ENCODE measurements at places on chromosomes 12 and 14. TPM values are rescaled to one million over a fixed set of nuclear protein-coding genes. Genes with fewer than 3 reads are reported as not detected.

PLEKHA5 gene
- total RNA-seq = 32.6 TPM

- H3K4me3 ChIP-seq = no peak overlapping the region
- H3K27ac ChIP-seq = no peak overlapping the region
- no peaks in the 10 kb centered on the region for H3K36me3 ChIP-seq
- no peak for DNase-seq
- H3K27me3 ChIP-seq = no peaks in the 10 kb centered on the region
These were observed 1.4 kb upstream of the KLRC1 start for GRCh38 chr12:10454531-10454930.

DNA sequence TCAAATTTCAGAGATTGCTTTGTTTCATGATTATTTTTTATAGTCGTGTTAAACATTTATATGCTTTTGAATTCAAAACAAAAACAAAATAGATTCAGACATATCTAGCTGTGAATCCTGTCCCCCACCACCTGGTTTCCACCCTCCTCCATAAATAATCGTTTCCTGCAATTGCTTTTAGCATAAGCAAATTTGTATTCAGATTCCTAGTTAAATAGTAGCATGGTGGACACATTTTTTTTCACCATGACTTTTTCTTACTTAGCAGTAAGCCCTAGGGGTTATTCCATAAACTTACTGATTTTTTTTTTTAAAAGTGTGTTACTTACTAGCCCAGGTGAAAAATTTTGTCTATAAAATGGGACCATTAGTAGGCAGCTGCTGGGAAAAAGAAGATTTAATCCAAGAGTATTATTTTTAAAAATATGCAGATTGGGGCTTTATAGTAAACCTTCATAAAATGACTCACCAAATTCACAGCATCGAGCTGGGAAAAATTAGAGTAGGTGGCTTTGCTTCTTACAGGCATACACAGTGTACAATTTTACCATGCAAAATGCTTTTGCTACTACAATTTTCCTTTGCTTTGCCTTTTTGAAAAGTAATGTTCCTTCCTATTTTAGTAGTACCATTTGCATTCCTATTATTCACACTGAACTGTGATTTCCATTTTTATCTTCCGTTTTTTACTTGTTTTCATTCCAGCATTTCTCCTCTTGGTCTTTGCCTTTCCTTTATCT lies 117.8 kb downstream of the BTG1 start:
- no peaks in the 10 kb centered on the region for H3K27me3 ChIP-seq
- no peak for DNase-seq

ANKS1B gene
- 27.7 TPM for total RNA-seq

GRCh38 chr12:108823804-108824203 lies 33.6 kb downstream of the SSH1 start:
- H3K36me3 ChIP-seq = peaks cover 7% of the 10 kb centered on the region
- no peak for DNase-seq
- no peaks in the 10 kb centered on the region for H3K27me3 ChIP-seq
- H3K27ac ChIP-seq = peak overlapping the region; percentile 79
- no peak overlapping the region for H3K4me3 ChIP-seq

MFAP5 gene
- total RNA-seq = 313 TPM

DNA sequence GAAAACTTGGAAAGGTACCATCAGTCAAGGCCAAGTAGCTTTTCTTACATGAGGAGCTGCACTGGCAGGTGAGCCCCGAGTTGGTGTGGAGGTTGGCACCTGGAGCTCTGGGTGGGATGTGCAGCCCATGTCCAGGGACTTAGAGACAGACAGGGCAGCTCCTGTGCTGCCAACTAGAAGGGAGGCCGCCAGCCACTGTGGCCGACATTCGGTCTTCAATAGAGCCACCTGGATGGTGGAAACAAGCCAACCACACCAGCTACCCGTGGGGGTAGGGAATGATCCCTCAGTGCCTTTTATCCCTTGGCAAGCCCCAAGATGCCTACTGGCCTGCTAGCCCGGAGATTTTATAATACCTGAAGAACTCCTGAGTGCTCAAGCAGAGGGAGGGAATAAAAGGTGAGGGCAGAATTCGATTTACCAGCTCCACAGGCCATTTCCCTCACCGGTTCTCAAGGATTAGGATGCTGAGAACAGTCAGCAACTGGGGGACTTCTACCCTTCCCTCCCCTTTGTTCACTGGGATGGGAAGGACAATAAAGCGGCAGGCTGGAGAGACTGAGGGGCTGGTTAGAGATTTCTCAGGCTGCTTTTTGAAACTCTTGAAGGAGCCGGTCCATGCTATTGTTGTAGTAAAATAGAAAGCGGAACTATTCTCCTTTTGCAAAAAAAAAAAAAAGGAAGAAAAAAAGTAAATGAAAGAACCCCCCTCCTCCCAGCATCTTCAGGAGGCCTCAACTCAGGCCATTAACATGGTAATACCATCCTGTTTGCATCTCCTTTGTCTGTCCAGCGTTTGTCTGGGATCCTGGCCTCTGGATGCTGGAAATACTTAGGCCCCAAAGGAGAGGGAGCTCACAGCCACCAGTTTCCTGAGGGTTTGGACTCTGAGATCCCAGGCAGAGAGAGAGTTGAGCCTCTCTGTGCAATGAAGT lies 321.6 kb downstream of the ZFP36L1 start:
- no peak overlapping the region for H3K4me3 ChIP-seq
- H3K27me3 ChIP-seq = no peaks in the 10 kb centered on the region
- no peak for DNase-seq
- no peak overlapping the region for H3K27ac ChIP-seq
- no peaks in the 10 kb centered on the region for H3K36me3 ChIP-seq

GLS2 gene
- total RNA-seq = 3.5 TPM

DNA sequence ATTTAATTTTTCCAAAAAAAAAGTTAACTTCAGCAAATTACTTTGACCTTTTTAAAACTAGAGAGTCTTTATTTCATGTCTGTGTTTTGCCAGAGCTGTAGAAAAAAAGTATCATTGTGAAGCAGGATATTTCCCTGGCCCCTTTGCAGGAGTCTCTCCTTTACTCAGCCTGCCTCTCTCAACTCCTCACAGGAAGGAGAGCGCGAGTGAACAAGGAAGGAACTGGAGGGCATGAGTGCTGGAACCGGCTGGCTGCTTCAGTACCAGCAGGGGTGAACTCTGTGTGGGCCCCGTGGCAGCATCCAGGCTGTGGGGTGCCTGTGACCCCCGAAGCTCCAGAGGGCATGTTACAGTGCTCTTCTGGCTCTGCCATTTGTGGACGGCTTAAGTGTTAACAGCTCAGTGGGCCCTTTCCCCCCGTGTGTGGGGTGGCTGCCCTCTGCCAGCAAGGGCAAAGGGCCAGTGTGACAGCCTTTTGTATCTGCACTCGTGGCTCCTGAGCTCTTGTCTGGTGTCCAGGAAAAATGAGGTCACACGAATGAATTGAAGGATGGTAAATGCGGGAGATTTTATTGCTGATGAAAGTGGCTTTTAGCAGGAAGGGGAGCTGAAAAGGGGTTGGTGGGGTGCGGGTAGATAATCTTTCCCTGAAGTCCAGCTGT lies 76.6 kb upstream of the KCNH3 start:
- H3K27me3 ChIP-seq = no peaks in the 10 kb centered on the region
- DNase-seq = no peak
- no peak overlapping the region for H3K4me3 ChIP-seq

GRCh38 chr12:124686370-124687173 lies 119.2 kb upstream of the NCOR2 start:
- no peaks in the 10 kb centered on the region for H3K36me3 ChIP-seq
- H3K27me3 ChIP-seq = no peaks in the 10 kb centered on the region
- H3K27ac ChIP-seq = peak overlapping the region; percentile 90
- no peak overlapping the region for H3K4me3 ChIP-seq
- no peaks in the 10 kb centered on the region for H3K4me1 ChIP-seq

GRCh38 chr12:93526786-93527428 lies 45.6 kb upstream of the SOCS2 start:
- no peak for DNase-seq
- no peaks in the 10 kb centered on the region for H3K4me1 ChIP-seq
- no peak overlapping the region for H3K27ac ChIP-seq
- H3K4me3 ChIP-seq = no peak overlapping the region

DNA sequence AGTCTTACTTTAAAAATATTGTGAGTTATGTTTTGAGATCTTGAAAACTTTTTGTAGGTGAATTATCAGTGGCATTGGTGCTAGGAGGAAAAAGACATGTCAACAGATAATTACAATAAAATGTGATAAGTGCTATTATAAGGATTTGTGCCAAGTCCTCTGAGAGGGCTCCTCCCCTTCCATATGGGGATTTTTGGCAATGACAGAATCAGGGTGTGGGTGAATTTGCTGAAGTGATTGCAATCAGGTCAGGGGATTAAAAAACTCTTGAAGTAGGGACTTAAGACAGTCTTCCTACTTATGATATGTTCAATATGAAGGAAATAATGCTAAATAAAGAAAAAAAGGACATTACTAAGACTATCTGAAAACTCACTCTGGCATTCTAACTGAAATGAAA lies 122.5 kb downstream of the SLC15A5 start:
- H3K4me3 ChIP-seq = no peak overlapping the region
- peaks cover 11% of the 10 kb centered on the region for H3K4me1 ChIP-seq

- no peak overlapping the region for H3K4me3 ChIP-seq
- H3K4me1 ChIP-seq = no peaks in the 10 kb centered on the region
- no peak overlapping the region for H3K27ac ChIP-seq
- H3K27me3 ChIP-seq = no peaks in the 10 kb centered on the region
- H3K36me3 ChIP-seq = no peaks in the 10 kb centered on the region
These were observed 609.9 kb upstream of the TMEM132C start for GRCh38 chr12:127657036-127657435.

ANKRD33 gene
- total RNA-seq = not detected

ARPC3 gene
- total RNA-seq = 156 TPM

DNA sequence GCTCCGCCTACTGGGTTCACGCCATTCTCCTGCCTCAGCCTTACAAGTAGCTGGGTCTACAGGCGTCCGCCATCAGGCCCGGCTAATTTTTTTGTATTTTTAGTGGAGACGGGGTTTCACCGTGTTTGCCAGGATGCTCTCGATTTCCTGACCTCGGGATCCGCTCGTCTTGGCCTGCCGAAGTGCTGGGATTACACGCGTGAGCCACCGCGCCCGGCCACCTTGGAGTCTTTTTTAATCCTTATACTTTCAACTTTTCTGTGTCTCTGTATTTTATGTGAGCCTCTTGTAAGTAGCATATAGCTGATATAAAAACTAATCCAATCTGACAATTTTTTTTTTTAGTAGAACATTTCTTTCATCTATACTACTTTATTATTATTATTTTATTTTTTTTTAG lies 15.6 kb downstream of the HSD17B6 start:
- H3K4me3 ChIP-seq = no peak overlapping the region
- no peak overlapping the region for H3K27ac ChIP-seq
- H3K36me3 ChIP-seq = peaks cover 7% of the 10 kb centered on the region
- no peaks in the 10 kb centered on the region for H3K27me3 ChIP-seq
- DNase-seq = no peak
- peaks cover 16% of the 10 kb centered on the region for H3K4me1 ChIP-seq

DNA sequence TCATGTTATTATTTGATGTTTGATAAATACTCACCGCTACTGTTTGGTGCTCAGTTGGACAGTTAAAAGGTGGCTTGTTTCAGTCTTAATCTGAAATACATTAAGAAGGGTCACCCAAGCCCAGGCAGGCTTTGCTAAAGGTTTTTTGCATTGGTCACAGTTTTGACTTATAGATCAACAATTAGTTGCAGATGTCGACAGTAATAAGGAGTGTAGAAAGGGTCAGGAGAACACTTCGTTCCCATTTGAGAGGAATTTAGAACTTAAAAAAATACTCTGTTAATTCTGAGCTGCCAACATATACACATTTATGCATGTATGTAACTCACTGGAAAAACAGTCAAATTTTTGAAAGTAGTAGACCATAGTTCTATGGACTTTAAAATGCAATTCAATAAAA lies 130.3 kb downstream of the TMEM30B start:
- no peak for DNase-seq
- no peak overlapping the region for H3K27ac ChIP-seq
- H3K27me3 ChIP-seq = no peaks in the 10 kb centered on the region
- H3K36me3 ChIP-seq = no peaks in the 10 kb centered on the region
- no peaks in the 10 kb centered on the region for H3K4me1 ChIP-seq
- H3K4me3 ChIP-seq = no peak overlapping the region

KRT85 gene
- total RNA-seq = not detected

- H3K27me3 ChIP-seq = no peaks in the 10 kb centered on the region
- no peak overlapping the region for H3K4me3 ChIP-seq
These were observed 224.8 kb downstream of the CACNA1C start for GRCh38 chr12:2277492-2278155.

PLBD1 gene
- 13.6 TPM for total RNA-seq

DNA sequence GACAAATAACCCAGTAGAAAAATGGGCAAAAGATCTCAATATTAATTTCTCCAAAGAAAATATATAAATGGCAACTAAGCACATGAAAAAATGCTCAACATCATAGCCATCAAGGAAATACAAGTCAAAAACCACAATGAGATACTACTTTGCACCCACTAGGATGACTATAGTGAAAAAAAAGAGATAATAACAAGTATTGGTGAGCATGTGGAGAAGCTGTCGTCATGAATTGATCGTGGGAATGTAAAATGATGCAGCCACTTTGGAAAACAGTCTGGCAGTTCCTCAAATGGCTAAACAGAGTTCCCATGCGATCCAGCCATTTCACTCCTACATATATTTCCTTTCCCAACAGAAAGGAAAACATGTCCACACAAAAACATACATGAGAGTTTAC lies 18.1 kb downstream of the JDP2 start:
- H3K36me3 ChIP-seq = peaks cover 20% of the 10 kb centered on the region
- H3K4me1 ChIP-seq = peaks cover 42% of the 10 kb centered on the region
- no peak for DNase-seq
- H3K27me3 ChIP-seq = no peaks in the 10 kb centered on the region
- no peak overlapping the region for H3K4me3 ChIP-seq

- no peaks in the 10 kb centered on the region for H3K36me3 ChIP-seq
- H3K4me1 ChIP-seq = no peaks in the 10 kb centered on the region
These were observed 154.4 kb downstream of the FUT8 start for GRCh38 chr14:65566820-65567522.

GRCh38 chr12:103556890-103557627 lies 30.0 kb upstream of the STAB2 start:
- peak; percentile 74 for DNase-seq
- H3K27me3 ChIP-seq = no peaks in the 10 kb centered on the region
- no peak overlapping the region for H3K4me3 ChIP-seq
- peaks cover 7% of the 10 kb centered on the region for H3K4me1 ChIP-seq

DNA sequence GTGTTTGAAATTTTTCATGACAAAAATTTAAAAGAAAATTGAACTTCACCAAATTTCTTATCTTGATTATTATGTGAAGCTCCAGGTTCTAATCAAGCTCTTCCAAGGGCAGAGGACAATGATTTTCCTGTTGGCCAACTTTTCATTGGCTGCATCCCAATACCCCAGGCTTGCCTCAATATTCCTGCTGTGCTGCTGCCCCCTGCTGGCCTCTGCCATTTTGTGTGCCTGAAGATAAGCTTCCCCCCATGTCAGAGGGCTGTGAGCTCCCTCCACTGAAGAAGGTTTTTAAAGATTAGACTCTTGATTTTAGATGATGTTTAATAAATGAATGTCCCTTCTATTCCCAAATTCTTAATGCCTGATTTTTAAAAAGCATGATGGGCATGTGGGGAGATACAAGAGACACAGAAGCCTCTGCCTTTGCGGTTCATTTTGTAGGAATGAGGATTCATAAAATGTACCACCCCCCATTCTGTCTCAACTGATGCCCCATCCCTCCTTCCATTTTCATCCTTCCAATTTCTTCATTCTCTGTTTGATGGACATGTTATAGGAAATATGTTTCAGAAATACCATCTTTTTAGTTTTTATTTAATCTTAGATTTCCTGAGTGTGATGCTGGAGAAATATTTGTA lies 76.7 kb upstream of the RGS6 start:
- H3K36me3 ChIP-seq = no peaks in the 10 kb centered on the region
- H3K27ac ChIP-seq = no peak overlapping the region
- no peaks in the 10 kb centered on the region for H3K27me3 ChIP-seq
- no peak overlapping the region for H3K4me3 ChIP-seq
- no peaks in the 10 kb centered on the region for H3K4me1 ChIP-seq
